ENCODE measurements at places on chromosomes 3 and 15.

GRCh38 chr3:11878837-11879236, 32.2 kb upstream of the TAMM41 start:
- no peak for DNase-seq

- no peak for DNase-seq
These were observed 333.1 kb upstream of the NECTIN3 start for GRCh38 chr3:110738531-110738930.

GRCh38 chr3:140920029-140920428, 21.6 kb upstream of the SLC25A36 start:
- DNase-seq, result no peak

DNA sequence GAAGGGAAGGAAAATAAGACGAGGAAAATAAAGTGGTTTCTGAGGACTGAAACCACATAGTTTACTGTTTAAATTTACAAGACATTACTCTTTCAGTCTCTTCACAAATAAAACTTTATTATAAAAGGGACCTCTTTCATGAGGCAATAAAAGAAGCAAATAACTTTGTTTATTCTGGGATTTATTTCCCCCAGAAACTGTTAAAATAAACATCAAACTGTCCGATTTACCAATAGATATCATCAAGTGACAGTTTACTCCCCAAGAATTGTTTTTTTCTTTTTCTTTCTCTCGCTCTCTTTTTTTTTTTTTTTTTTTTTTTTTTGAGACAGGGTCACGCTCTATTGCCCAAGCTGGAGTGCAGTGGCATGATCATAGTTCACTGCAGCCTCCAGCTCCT, 54.1 kb downstream of the SLC28A2 start:
- no peak for DNase-seq

DNA sequence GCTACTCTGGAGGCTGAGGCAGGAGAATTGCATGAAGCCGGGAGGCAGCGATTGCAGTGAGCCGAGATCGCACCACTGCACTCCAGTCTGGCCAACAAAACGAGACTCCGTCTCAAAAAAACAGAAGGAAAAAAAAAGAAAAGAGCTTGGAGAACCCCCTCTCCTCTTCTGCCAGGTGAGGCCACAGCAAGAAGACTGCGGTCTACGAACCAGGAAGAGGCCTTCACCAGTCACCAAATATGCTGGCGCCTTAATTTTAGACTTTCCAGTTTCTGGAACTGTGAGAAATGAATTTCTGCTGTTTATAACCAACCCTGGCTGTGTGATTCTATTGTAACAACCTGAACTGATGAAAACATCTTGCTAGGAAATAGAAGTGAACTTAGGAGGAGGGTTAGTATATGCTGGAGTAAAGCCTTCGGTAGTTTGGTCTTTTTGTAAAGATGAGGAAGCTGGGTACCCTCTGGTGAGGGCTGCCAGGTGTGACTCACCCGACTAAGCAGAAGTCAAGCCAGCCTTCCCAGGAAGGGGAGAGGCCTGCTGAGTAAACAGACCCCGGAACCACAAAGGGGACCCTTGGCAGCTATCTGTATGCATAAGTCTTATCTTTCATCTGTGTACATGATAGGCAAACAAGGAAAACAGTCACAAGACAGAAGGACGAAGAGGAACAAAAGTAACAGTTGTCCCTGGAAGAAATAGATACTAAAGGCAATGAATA, 78.7 kb downstream of the KLF13 start:
- DNase-seq, result no peak

- DNase-seq, result no peak
These were observed 253.7 kb upstream of the TRIM42 start for GRCh38 chr3:140424211-140424610.

DNA sequence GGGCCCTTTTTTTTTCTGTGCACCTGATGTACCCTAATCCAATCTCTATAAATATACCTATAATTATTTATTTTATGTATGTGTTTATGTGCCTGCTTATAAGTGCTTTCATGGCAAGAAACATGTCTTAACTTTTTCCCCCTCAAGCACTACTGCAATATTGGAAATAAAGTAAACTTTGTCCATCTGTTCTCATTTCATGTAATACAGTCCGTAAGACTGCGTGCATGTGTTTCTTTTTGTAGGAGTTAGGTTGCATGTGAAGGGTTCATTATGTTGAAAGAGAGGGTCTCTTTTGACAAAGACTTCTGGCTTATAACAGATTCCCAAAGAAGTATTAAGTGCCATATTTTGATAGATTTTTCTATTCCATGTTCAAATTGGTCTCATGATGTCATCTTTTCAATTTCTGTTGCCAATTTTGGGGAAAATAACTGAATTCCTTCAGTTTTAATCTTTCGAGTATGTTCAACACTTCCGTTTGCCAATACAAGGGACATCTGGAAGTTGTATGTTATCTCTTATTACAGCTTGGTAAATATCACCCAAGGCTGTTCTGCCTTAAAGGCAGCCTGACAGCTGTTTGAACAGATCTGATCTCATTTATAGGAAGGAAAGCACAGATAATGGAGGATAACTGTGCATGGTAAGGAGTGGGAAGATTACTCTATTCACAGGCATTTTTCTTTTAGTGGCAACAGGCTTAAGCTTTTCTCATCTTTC, 273.1 kb upstream of the SGO1 start:
- no peak for DNase-seq

DNA sequence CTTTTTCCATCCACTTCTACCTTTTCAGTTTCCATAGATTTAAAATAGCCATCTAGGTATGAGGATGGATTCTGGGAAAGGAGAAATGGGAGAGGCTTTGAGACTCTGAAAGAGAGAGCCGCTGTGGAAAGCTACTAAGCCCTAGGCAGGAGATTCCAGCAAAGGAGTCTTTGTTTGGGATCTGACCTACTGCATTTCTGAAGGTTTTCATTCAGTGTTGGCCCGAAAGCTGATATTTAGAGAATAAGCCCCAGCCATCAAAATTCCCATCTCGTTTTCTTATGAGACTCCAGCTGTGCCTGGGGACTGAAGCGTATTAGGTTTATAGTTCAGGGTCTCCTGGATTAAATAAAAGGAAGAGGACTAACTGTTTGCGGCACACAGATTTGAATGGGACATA, 19.5 kb downstream of the LIPH start:
- DNase-seq, result no peak

- peak; percentile 86 for DNase-seq
These were observed 97.4 kb downstream of the STAC start for GRCh38 chr3:36477655-36478054.

- no peak for DNase-seq
These were observed 479.4 kb downstream of the ZNF385D start for GRCh38 chr3:21271606-21272016.

- no peak for DNase-seq
These were observed 42.3 kb downstream of the FGD5 start for GRCh38 chr3:14861031-14861430.

- DNase-seq, result no peak
These were observed 36.0 kb upstream of the RASA2 start for GRCh38 chr3:141450727-141451375.

- DNase-seq, result no peak
These were observed 22.0 kb upstream of the CHCHD6 start for GRCh38 chr3:126682009-126682408.

DNA sequence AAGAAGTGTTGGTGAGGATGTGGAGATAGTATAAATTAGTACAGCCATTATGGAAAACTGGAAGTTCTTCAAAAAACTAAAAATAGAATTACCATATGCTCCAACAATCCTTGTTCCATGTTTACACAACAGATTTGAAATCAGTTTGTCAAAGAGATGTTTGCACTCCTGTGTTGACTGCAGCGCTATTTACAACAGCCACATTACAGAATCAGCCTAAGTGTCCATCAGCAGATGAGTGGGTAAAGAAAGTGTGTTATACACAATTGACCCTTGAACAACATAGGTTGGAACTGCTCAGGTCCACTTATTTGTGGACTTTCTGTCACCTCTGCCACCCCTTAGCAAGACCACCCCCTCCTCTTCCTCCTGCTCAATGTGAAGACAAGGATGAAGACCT, 34.7 kb downstream of the LMLN start:
- no peak for DNase-seq

- no peak for DNase-seq
These were observed 41.0 kb downstream of the BHLHE40 start for GRCh38 chr3:5020242-5020722.

GRCh38 chr3:189944285-189945145, 176.2 kb downstream of the P3H2 start:
- DNase-seq, result no peak

DNA sequence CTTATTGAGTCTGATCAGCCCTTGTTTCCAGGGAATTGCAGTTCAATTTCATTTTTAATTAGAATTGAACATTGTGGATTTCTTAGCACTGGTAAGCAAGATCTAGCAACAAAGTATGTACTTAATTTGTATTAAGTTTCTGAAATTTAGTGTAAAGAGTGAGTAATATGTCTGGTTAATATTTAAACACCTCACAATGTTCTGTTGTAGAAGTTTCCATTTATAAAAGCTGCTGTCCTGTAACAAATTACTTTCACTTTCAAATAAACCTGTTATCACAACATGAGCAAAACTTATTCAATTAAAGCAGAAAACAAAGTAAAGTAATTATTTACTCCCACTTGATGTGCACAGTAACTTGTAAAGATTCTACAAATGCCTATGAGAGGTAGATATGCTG, 448.5 kb downstream of the NAALADL2 start:
- no peak for DNase-seq

DNA sequence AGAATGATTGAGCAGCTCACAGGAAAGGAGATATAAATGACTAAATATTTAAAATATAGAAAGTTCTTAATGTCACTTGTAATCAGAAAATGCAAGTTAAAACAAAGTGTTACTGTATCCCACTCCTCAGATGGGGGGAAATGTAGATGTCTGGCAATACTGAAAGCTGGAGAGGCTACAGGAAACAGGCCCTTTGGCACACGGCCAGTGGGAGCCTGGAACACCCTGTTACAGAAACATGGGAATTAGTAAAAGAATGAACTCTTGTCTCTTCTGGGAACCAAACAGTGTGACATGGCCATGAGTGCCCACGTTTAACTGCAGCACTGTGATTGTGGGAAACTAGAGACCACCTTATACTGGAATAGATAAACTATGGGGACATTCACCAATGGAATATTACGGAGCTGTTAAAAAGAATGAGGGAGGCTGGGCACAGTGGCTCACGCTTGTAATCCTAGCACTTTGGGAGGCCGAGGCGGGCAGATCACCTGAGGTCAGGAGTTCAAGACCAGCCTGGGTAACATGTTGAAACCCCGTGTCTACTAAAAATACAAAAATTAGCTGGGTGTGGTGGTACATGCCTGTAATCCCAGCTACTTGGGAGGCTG, 50.2 kb downstream of the CDCP1 start:
- DNase-seq, result no peak

GRCh38 chr3:23304424-23304823, 101.3 kb downstream of the UBE2E2 start:
- DNase-seq, result peak; percentile 52

GRCh38 chr3:24963762-24964625, 464.1 kb upstream of the RARB start:
- no peak for DNase-seq

DNA sequence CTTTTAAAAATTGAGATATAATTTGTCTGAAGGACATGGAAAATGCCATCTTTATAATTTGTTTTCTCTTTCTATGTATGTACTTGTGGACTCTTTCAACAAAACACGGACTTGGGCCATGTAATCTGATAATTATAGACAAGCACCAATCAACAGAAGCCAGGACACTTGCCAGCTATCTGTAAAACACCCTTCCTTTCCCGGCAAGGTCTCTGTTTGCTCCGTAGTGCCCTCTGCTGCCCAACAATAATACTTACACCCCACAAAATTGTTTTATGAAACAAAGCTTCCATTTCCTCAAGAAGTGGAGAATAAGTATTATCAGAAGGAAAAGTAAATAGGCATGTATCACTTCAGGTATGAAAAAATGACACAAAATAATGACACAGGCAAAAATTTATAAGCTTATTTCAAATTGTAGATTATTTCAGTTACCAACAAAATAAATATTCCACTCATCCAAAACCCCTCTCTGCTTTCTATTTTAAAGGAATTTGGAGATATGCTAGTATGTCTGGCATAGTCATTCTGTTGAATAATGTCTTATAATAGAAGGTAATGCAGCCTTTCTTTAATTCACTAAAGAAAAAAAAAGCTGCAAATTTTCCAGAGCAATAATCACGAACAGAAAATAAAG, 32.8 kb downstream of the MYH15 start:
- no peak for DNase-seq

DNA sequence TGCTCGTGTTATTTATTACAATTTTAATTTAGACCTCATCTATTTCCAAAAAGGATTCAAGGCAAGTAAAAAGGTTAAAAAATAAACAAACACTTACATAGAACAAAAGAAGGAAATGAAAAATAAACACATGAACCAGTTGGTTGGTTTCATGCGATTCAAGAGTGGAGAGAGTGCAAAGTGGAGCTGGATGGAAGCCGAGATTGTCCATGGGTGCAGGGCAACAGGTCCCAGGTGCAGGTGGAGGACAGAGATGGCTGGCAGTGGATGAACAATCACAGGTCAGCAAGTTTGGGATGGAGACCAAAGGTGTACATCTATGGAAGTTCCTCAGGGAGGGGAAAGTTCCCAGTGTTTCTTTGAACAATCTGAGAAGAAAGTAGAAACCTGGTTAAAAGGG, 11.6 kb upstream of the SEMA5B start:
- no peak for DNase-seq

- no peak for DNase-seq
These were observed 40.3 kb downstream of the WDR76 start for GRCh38 chr15:43867096-43867495.

- DNase-seq, result no peak
These were observed 317.6 kb upstream of the TGFBR2 start for GRCh38 chr3:30288830-30289229.

- DNase-seq, result no peak
These were observed 2.4 kb downstream of the SLC25A38 start for GRCh38 chr3:39385456-39386090.

DNA sequence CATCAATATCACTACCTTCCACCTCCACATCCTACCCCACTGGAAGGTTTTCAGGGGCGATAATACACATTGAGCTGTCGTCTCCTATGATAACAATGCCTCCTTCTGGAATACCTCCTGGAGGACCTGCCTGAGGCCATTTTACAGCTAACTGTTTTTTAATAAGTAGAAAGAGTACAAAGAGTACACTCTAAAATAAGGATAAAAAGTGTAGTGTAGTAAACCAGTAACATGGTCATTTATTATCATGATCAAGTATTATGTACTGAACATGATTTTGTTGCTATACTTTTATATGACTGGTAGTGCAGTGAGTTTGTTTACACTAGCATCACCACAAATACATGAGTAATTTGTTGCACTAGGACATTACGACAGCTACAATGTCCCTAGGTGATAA, 46.6 kb upstream of the SSR3 start:
- DNase-seq, result no peak

- no peak for DNase-seq
These were observed 15.4 kb upstream of the MSL2 start for GRCh38 chr3:136211547-136211946.

DNA sequence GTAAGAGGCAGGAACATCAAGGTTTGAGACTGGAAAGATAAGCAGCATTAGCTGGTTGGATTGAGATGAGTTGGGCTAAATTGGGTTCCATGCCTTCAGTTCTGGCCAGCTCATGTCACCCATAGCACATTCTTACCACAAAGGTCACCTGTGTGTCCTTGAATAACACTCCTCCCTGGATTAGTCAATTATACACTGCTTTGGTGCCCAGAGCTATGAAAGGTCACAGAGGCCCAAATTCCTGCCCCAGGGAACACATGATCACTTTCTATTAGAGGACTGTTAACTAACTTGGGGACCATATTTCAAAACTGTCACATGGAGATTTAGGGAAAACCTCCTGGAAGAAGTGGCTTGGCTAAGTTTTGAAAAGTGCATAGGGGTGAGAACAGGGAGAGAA, 40.1 kb upstream of the XCR1 start:
- DNase-seq, result no peak

Data from BJ (cell line).